ENCODE measurements at places on chromosomes 3 and 15.

DNA sequence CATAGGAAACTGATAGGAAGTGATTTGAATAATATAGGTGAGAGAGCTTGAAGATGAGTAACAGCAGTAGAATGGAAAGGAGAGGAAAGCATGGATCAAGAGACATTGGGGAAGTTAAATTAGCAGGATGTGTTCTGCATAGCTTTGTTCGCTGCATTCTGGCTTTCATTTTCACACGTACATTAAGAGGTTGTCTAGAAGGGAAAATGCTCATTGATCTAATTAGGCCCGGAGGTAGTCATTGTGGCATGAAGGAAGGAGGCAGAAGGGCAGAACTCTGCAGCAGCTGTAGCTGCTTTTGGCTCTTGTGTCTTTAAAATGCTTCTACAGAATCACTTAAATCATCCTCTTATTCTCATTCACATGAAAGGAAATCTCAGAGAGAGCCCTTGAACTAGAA is 40.3 kb downstream of the KCNAB1 start:
- no peak for DNase-seq

- no peak for DNase-seq
These were observed 26.1 kb upstream of the MGLL start for GRCh38 chr3:127848131-127849129.

DNA sequence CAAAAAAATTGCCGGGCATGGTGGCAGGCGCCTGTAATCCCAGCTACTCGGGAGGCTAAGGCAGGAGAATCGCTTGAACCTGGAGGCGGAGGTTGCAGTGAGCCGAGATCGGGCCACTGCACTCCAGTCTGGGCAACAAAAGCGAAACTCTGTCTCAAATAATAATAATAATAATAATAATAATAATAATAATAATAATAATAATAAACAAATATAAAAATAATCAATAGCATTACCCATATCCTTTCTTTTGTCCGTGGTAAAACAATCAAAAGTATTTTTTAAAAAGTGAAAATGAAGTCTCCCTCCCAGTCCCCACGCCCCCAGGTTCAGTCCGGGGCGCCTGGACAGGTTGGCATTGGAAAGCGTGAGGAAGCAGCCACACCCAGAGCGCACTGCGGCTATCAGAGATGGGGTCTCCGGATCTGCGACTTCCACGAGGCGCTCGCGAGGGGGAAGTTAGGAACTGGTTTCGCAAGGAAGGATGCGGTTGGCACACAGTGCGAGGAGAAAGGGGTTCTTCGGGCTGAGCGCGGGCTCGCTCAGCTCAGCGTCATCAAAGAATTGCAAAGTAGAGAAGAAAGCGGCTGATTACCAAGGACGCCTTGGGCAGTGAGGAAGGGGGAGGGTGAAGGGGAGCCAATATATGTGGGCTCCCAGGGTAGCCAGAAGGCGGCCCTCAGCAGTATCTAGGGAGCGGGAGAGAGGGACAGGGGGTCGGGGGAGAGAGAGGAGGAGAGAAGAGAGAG is 69.5 kb upstream of the EPHB3 start:
- DNase-seq, result no peak

- no peak for DNase-seq
These were observed 12.3 kb upstream of the EHD4 start for GRCh38 chr15:41984622-41985021.

DNA sequence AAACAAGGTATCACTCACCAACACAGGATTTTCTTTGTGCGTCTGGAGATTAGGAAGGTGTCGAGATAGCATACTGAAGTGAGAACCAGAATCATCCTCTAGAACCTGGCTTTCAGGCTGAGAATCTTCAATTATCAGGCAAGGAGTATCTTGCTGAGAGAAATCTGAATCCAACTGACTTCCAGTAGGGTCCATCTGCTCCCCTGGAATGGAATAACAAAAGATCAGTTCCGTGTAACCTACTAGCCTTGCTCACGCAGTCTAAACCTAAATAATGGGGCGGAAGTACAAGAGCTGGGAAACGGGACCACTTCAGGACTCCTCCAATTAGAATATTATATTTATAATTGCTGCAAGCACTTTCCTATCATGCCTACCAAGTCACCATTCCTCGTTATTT is 690 bp downstream of the TP53BP1 start:
- no peak for DNase-seq

DNA sequence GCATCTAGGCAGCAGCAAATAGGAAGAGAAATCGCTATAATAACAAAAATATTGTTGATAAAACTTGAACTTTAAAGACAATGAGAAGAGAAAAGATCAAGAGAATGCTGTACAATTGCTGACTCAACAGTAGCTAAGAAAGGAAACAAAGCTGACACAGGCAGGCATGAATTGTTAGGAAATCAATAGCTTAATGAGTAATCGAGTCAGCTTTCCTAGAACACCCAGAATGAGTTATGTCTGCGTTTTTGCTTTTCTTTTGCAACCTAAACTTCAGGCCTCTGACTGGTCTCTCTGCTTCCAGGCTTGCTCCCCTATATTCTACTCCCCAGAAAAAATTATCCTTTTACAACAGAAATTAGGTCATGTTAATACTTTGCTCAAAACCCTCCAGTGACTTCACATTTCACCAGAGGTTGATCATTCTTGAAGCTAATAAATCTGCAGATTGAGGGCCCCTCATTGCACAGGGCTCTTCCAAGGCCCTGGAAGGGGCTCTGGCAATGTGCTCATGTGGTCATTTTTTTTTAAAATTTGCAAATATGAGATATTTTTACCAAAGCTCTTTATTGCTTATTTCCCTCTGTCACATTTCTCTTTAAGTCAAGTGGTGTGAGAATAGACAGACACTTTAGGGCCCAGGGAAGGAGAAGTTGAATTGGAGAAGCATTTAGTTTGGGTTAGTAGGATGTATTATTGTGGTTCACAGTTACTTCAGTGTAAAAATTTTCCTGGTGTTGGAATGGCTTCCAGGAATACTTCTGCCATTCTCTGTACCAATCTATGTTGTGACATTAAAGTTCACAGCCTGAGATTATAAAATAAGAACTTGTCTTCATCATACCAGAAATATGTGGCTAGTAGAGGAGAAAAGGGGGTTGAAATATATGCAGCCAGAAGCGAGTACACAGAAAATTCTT is 116.3 kb downstream of the TMCO5A start:
- DNase-seq, result no peak

GRCh38 chr3:3286014-3286413 is 106.5 kb upstream of the CRBN start:
- DNase-seq, result no peak

DNA sequence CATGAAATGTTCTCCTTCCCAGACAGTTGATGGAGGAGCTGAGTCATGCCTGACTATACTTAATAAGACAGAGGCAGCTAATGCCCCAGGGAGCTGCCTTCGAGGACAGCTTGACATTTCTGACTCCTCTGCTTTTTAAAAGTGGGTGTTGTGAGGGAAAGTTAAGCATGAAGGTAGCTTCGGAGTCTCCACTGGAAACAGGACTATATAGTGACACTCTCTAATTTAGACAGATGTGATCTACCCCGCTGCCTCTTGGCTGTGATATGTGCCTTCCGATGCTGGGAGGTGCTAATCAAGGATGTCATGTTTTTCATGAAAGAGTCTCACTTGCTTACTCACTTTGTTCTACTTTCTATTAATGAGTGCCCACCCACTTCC is 72.7 kb downstream of the IL1RAP start:
- no peak for DNase-seq

GRCh38 chr3:37891227-37891626 is 29.5 kb downstream of the CTDSPL start:
- no peak for DNase-seq

DNA sequence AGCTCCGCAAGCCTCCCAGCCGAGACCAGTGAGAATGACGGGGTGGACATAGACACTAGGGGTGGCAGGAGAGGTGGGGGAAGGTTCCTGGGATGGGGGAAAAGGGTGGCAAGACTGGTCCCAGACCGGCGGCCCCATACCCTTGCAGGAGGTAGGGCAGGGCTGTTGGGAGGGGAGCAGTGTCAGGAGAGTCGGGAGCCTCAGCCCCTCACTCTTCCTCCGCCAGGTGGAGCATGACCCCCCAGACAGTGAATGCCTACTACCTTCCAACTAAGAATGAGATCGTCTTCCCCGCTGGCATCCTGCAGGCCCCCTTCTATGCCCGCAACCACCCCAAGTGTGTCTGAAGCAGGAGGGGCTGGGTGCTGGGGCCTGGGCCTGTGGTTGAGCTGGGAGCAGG is 8.7 kb upstream of the PSMD2 start:
- no peak for DNase-seq

- DNase-seq, result no peak
These were observed 8.5 kb upstream of the PSMD6 start for GRCh38 chr3:64031540-64032508.

DNA sequence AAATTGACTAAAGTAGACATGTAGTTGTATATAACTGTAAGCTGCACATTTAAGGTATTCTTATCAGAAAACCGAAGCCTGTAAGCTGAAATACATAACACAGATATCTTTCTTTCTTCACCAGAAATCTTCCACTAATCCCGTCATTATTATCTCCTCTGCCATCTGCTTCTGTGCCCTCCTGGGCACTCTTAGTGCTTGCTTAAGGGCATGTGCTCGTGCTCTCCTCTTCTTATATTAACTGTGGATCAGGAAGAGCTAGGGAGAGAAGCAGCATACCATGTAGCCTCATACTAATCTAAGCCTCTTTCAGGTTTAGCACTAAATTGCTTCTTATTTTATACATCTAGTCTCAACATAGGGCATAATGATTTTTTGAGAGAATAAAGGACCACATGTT is 60.8 kb downstream of the RIOX2 start:
- DNase-seq, result no peak

DNA sequence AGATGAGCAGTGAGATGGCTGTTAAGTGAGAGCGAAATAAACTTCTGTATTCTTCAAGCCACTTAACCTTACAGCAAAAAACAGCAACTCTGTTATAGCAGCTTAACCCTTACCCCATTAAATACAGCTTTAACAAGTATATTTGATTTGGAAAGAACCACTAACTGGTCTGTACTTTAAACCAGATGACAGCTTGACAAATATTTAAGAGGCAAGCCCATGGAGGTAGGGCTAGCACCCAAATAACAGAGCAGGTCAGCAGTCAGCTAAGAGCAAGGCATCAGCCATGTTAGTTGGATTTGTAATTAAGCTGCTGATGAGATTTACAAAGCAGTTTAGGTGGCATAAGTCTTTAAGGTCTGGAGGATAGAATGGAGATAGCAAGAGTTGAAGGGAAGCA is 3.5 kb downstream of the LZTFL1 start:
- no peak for DNase-seq
